NCI-H187 treated with DMSO at 0.1 percent for 48 hours (cell line): ENCODE measurements at places on chromosomes 12 and 14.

DNA sequence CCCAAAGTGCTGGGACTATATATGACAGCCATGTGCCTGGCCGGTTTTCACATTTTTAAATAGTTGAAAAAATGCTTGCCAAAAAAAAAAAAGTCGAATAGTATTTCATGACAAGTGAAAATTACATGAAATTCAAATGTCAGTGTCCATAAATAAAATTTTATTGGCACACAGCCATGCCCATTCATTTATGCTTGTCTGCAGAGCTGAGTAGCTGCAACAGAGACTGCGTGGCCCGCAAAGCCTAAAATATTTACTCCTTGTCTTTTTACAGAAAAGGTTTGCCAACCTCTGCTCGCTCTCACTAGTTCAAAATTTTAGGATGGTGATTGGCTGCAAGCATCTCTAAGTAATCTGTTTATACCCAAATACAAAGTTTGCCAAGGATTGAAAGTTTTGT, 49.2 kb downstream of the TESC start:
- DNase-seq = no peak

DNA sequence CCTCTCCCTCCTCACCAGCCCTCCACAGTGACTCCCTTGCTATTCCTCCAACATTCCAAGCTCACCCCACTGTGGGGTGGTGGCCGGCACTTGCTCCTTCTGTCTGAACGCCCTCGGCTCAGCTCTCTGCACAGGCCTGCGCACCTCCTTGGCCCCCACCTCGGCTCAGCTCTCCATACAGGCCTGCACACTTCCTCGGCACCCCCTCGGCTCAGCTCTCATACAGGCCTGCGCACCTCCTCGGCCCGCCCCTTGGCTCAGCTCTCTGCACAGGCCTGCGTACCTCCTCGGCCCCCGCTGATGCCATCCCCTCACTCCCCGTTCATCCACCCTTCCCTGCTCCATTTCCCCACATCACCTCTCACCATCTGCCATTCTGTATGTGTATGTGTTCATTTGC, 332.7 kb upstream of the FKBP4 start:
- DNase-seq = no peak

- no peak for DNase-seq
Observed at GRCh38 chr14:70317969-70318634, 41.4 kb downstream of the COX16 start.

DNA sequence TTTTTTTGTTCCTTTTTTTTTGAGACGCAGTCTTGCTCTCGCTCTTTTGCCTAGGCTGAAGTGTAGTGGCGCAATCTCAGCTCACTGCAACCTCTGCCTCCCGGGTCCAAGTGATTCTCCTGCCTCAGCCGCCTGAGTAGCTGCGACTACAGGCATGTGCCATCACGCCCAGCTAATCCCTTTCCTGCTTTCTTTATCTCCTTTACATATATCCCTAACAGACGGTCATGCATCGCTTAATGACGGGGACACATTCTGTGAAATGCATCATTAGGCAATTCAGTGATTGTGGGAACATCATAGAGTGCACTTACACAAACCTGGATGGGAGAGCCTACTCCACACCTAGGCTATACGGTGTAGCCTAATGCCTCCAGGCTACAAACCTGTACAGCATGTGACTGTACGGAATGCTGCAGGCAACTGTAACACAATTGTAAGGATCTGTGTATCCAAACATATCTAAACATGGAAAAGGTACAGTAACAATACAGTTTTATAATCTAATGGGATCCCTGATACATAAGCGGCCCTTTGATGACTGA, 32.8 kb downstream of the NOS1 start:
- peak; percentile 45 for DNase-seq

- DNase-seq = no peak
Observed at GRCh38 chr12:119594399-119594730, 791 bp downstream of the TMEM233 start.

DNA sequence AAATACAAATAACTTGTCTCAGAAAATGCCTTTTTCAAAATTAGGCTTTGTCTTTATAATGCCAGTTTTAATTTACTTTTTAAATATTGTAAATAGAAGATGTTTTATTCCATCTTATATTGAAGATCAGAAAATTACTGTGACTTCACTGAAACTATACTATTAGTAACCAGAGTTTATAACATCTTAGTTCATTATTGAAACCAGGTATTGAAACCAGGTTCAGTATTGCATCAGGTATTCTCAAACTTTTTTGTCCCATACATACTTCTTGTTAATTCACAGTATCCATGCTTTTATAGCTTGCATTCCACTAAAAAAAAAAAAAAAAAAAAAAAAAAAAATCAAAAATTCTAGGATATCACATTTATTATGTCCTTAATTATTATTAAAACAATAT, 227.5 kb downstream of the GXYLT1 start:
- no peak for DNase-seq

- no peak for DNase-seq
Observed at GRCh38 chr14:78933948-78934524, 763.9 kb downstream of the NRXN3 start.

- no peak for DNase-seq
Observed at GRCh38 chr12:107247650-107248049, 154.3 kb upstream of the CRY1 start.

DNA sequence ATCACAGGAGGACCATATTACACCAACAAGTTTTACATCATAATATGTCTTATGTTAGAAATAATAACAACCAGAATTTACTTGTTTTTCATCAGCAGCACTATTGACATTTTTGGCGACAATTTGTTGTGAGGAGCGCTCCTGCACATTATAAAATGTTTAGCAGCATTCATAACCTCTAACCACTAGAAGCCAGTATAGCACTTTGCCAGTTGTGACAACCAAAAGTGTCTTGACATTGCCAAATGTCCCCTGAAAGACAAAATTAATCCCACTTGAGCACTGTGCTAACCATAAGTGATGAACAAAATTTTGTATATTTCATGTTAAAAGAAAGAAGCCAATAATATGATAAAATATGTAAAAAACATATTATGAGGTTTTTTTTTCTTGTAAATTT, 356.9 kb upstream of the LMO3 start:
- no peak for DNase-seq

- no peak for DNase-seq
Observed at GRCh38 chr14:67762051-67762450, 54.3 kb downstream of the ZFYVE26 start.
